Renal cortical epithelial cell (primary cell): ENCODE measurements at places on chromosomes 4 and X.

- DNase-seq, result peak; percentile 79
Observed at GRCh38 chr4:73729534-73730165, 10.7 kb upstream of the CXCL8 start.

DNA sequence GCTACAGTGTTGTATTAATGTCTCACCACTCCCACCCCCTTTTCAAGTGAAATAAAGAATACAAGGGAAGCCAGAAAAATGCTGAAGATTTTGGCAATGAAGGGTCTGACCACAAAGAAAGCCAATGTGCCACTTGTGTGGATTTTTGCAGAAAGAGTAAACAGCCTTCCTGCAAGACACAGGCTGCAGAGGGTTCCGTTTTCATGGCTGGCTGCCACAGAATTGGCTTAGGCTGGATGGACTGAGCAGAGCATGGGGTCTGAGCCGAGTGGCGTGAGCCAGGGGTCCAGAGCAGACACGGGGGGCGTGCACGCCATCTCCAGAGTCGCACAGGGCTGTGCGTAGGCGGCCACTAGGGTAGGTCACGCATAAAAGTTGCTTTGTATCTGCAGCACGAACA, 69.2 kb downstream of the MTNR1A start:
- DNase-seq, result peak; percentile 22

DNA sequence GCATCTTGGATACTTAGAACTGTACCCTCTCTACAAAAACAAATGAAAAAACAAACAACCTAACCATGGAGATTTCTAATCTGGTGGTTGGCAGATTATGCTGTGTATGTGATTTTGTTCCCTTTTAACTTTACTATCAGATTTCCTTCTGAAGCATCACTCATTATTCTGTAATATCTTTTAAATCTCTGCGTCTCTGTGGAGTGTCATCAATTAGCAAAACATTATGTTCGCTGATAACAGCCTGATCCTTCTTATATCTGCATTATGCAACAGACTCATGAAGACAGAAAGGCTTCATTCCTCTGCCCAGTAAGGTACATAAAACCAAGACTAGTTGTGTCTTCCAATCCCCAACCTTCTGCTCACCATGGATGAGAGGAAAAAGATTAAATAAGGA, 110.3 kb upstream of the PDE5A start:
- no peak for DNase-seq

DNA sequence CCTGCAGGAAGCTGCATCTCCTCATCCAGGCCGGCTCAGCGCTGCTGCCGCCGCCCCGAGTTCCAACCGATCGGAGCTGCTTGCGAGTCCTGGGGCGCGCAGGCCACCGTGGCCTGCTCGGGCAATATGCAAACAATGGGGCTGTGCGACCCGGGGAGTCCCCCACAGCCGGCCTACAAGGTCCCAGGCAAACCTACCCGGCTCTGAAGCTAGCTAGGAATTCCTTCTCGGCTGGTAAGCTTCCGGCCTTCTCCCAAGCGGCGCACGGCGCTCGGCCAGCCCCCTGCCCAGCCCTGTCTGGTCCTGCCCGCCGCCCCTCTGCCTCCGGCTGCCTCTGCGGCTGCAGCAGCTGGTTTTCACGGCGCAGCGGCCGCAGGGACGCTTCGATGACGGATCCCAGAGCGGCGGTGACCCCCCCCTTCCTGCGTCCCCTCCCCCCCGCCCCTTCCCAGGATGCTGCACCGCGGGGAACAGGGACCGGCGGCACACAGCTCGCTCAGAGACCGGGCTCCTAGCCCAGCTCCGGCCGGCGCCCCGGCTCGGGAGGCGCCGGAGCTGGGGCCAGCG, 59.4 kb downstream of the TSC22D3 start:
- DNase-seq, result no peak
